ENCODE measurements at places on chromosomes 5 and 9.

- no peak for DNase-seq
Measured at GRCh38 chr5:146745931-146746577, 132.5 kb downstream of the PPP2R2B start.

DNA sequence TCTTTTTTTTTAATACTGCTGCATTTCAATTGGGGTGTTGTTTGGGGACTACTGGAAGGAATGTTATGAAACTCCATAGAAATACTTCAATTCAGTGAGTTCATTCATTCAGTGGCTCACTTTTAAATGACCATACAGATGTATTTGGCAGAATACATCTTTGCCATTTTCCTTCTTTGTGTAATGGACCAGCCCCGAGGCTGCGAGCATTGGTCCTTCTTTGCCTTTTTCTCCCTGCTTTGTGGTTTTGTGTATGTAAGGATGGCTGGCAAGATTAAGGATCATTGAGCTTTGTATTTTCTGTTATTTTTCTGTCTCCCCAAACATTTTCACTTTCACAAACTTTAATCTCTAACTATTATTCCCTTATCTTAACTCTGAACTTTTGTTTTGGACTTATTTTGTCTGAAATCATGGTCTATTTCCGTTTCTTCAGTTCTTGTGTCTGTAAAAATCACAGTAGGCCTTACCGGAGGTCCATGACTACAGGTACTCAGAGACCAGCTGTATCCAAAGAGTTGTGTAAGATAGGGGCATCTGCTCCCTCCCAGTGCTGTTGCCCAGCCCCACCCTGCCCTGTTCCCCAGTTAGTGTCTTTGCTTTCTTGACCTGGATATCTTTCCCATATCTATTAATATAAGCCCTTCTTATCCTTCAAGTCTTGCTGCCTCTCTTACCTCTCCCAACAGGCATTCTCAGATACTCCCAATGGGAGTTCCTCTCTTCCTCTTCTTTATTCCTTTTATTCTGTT is 154.3 kb upstream of the DMRT1 start:
- DNase-seq: no peak

DNA sequence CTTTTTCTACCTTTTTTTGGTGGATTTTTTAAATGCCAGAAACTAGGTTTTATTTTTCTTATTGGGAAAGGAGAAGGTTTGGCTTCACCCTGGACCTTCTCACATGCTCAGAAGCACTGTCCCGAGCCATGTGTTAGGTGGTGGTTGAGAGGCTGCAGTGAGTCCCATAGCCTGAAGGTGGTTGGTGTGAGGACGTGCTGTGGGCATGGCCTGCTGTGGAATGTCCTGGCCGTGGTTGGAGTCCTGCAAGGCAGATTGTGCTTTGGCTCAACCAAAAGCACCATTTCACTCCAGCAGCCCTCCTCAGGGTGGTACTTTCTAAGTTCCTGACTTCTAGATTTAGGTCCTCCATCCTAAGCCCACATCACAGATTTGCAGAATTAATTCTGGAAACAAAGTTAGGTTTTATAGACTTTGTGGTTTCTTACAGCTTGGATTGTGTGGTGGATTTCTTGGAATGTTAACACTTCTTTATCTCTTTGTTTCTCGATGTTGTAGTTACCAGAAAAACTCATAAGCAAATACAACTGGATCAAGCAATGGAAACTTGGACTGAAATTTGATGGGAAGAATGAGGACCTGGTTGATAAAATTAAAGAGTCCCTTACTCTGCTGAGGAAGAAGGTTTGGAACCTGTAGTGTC is 22.6 kb downstream of the OTULIN start:
- DNase-seq: no peak

GRCh38 chr5:180376511-180376910 is 23.4 kb upstream of the GFPT2 start:
- DNase-seq: no peak

Measured in hepatic stellate cell (primary cell).